Stimulated activated CD4-positive, alpha-beta T cell treated with anti-CD3 and anti-CD28 coated beads, Interleukin-4, amount 100 ng/mL, for 4 hours (primary cell): ENCODE measurements at places on chromosomes 7 and 10.

- DNase-seq = no peak
Measured at GRCh38 chr7:115940460-115941060, 90.0 kb downstream of the TFEC start.

DNA sequence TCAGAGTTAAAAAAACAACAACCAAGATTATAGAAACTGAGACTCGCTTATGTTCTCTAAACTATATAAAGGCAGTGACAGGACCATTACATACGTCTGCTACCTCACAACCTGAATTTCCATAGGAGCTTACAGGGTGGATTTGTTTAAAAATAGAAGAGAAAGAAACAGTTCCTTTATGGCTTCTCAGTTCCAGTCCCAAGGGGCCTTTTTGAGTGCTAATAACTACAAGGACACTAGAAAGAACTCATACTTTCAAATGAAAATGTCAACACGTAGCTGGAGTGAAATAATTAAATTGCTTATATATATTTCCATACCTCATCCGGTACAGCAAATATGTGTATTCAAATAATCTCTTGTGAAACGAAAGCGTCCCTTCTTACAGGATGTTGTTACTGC, 19.7 kb downstream of the TSPAN12 start:
- DNase-seq = no peak

- DNase-seq = no peak
Measured at GRCh38 chr7:17745610-17746009, 194.7 kb downstream of the SNX13 start.

DNA sequence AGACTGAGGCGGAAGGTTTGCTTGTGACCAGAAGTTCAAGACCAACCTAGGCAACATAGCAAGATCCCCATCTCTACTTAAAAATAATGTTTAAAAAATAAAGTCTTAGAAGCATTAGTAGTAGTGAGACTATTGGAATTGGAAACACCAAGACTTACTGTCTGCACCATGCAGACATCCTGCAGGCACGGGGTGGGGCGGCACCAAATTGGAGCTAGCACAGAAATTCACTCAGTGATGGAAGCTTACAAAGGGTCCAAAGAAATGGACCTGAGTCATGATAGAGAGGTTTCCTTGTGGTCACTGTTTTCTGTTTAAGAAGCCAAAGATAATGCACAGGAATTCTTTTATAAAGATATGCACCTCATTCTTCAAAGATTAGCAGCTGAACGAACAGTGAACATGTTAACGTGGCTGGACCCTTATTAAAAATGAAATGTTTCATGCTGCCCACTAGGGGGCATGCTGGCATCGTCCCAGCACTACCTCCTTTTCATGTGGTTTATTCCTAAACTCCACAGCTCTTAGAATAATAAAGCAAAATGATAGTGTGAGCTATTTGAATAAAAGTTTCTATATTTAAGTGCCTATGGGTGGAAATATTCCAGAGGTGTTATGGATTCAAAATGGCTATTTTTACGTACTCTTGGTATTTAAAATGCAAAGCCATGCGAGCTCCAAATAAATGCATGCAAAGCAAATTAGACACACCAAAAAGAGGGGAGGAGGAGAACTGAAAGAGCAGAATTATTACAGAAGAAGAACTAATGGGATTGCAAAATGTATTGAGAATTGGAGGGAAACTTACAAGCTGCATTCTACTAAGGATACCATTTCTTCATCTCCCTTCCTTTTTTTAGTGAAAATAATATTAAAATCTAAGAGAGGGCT, 28.6 kb downstream of the PDSS1 start:
- DNase-seq = peak; percentile 29

DNA sequence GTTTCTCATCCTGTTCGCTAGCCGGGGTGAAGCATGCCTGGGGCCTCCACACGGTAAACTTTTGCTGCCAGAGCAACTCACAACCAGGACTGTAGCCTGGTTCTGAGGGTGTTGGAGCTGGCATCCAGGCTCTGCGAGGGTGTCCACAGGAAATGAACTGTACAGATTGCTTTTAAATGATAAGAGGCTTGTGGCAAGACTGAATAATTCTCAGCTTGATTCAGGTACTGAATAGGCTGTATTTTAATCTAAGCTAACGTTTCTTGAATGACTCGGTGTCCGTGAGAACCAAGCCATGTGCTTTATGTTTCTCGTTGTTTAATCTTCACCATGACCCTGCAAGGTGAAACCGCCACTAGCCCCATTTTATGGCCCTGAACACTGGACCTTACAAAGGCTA, 49.3 kb downstream of the EEPD1 start:
- no peak for DNase-seq

GRCh38 chr10:77505431-77506334, 131.9 kb downstream of the KCNMA1 start:
- DNase-seq = no peak
